ENCODE measurements at places on chromosomes 12 and 14. TPM values are rescaled to one million over a fixed set of nuclear protein-coding genes. Genes with fewer than 3 reads are reported as not detected.

The MMP17 gene
- 9.9 TPM for total RNA-seq

The PAN2 gene
- total RNA-seq: 10.9 TPM

The SYT1 gene
- total RNA-seq: 2.0 TPM

DNA sequence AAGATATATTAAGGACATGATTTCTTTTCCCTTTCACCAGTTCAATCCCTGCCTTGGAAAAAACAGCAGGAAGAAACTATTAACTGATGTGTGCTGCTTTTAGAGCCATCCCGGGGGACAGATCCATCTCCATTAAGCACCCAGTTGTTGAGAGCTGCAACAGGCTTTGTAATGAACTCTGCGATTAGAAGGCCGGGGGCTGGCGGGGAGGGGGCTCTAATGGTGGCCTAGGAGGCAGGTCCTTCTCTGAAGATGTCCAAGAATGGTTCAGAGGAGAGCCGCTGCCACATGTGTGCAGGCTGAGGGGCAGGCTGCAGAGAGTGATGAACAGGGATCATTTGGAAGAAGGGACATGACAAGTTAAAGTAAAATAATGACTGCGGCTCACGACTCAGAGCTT is 67.8 kb downstream of the GALNT8 start:
- no peak for DNase-seq

DNA sequence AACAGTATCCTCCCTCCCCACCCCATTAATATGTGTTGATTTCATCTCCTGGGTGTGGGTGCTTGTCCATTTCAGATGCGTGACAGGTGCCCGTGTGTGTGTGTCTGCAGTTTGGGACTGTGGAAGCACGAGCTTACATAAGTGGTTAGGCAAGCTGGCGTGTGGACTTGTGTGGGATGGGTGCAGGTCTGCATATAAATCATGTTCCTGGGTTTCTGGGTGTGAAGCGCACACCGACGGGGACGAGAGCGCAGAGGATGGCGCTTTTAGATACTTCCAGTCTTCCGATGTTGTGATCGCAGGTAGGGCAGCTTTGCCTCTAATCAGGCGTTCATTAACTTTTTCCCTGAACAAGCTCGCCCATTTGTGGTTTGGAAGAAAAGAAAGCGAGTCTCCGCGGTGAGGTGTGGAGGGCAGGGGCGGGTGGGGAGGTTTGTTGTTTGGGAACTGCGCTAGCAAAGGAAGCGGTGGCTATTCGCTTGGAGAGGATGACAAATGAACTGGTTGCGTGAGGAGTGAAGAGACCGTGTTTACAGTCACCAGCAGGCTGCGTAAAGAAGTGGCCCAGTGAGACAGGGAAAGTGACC is 865 bp downstream of the RGS6 start:
- DNase-seq: peak; percentile 1
